SJSA1 (cell line): ENCODE measurements at places on chromosomes 7 and 10.

- DNase-seq, result no peak
These were observed 34.2 kb downstream of the C10orf67 start for GRCh38 chr10:23310404-23310803.

DNA sequence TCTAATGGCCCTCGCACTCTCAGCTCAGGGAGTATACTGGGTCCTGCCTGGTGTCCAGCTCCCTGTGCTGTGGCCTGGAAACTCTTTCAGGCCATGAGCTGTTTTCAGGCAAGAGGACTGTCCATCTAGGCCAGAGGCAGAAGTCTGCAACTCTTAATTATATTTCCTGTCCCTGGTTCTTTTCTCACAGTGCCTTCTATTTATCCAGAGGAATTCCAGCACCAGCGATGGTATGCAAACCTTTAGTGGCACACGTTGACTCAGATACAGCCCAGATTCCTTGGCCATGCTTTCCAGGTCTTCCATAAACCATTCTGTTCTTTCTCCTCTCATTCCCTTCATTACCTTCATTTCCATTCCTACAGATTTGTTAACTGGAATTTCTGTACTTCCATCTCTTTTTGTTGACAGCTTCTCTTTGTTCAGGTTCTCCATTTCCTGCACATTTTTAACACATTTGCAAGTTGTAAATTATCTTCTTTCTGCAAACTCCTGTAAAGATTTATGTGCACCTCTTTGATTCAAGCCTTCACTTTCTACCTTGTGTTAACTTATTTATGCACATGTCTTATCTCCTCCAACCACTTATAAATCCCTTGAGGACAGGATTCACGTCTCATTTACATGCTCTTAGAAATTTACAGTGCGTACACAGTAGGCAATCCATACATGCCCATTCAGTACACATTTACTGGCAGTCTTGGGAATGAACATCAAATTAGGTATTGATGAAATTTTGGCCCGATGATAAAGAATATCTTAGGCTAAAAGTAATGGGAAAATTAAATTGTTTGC is 172.1 kb downstream of the CELF2 start:
- no peak for DNase-seq

GRCh38 chr7:128937647-128938543 is at the start of gene IRF5:
TSS of gene IRF5 (plus strand) at chr7:128937927. CDS start at chr7:128942082, 4,155 bp downstream.
- no peak for DNase-seq

- no peak for DNase-seq
These were observed 95.1 kb downstream of the MACC1 start for GRCh38 chr7:20122073-20122472.

- DNase-seq, result no peak
These were observed 39.9 kb upstream of the PRR15 start for GRCh38 chr7:29523728-29524127.

DNA sequence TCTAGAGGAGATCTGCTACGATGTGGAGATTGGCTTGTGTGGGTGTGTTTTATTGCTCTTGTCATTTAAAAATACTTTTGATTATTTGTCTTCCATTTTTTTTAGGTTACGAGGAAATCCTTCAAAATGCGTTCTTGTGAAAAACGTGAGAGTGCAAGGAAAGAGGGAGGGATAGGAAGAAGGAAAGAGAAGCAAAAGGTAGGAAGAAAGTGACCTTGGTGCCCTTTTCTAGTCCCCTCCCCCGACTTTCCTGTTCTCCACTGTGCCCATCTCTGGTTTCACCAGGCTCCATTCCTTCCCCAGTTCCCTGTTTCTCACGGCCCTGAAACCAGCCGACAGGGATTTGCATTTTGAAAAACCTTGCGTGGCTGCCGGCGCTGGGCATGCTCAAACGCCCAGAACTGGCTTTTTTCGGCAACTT is 506 bp upstream of the GNAI1 start:
- no peak for DNase-seq
